ENCODE measurements at places on chromosomes 13 and 19.

DNA sequence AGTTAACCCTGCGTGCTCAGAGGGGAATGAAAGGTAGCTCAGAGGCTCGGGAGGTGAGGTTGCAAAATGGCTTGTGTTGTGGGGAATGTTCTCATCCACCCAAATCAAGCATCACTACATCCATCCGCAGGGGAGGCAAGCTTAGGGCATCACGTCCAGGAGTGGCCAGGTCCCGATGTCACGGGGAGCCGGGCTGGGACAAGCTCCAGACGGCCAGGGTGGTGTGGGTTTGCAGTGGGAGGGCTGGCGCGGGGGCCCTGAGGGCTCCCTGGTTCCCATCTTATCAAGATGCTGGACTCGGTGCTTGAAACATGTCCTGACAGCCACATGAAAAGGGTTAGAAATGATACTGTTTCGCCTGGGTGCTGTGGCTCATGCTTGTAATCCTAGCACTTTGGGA is 25.8 kb downstream of the EPN1 start:
- DNase-seq: no peak

GRCh38 chr19:4678881-4679790 is 9.0 kb upstream of the MYDGF start:
- peak; percentile 8 for DNase-seq

GRCh38 chr13:24288870-24289269 is 20.5 kb upstream of the C1QTNF9 start:
- DNase-seq: no peak

GRCh38 chr19:47445937-47446402 is 25.7 kb downstream of the SLC8A2 start:
- peak; percentile 43 for DNase-seq

- no peak for DNase-seq
These were observed 13.2 kb downstream of the FUZ start for GRCh38 chr19:49799798-49800376.

- no peak for DNase-seq
These were observed 389.0 kb upstream of the SLITRK6 start for GRCh38 chr13:86188170-86188569.

- DNase-seq: no peak
These were observed 175.4 kb upstream of the RFC3 start for GRCh38 chr13:33642374-33643065.

DNA sequence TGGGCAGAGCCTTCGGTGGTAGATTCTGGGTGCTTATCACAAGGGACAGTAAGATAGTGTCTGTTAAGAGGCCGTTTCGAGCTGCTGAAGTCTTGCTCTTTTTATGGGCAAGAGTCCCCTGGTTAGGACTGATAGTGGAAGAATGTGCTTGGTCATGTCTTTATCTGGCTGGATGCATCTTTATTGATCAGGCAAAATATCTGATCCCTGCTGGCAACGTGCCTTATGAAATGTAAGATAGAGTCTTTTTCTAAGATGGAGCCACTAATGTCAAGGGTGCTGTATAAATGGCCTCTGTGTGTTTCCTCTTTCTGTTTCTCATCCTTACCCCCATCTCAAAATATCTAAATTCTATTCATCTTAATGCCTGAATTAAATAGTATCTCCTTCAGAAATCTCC is 53.3 kb downstream of the MYO16 start:
- DNase-seq: no peak

DNA sequence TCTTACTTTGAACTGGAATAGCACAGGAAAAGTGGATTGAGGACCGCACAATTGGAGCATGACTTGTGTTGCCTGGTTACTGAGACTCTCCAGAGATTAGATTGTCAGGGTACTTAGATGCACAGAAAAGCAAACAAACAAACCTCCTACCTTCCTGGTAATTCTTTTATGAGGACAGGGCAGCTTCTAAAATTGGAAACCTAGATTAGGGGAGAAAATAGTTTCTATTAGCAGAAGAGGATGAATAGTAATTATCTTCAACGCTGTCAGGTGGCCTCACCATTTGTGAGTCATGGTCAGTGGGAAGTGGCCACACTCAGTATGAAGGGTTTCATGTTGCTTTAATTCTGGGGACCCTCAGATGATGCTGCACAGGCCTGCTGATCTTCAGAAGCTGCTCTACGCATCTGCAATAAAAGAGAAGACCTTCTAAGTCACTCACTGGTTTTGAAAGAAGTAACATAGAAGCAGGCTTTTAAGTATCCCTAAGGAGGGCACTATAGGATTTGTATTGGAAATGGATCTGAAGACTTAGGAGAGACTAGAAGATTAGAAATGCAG is 106.8 kb downstream of the LACC1 start:
- no peak for DNase-seq

- peak; percentile 42 for DNase-seq
These were observed 3.4 kb downstream of the DMKN start for GRCh38 chr19:35509861-35510625.

GRCh38 chr13:77511552-77511951 is 24.0 kb upstream of the SCEL start:
- DNase-seq: no peak

GRCh38 chr19:4012092-4012974 is 4.8 kb downstream of the PIAS4 start:
- no peak for DNase-seq

GRCh38 chr19:38557205-38557799 is 60.5 kb downstream of the MAP4K1 start:
- DNase-seq: no peak

GRCh38 chr13:31803311-31803710 is 64.0 kb downstream of the RXFP2 start:
- no peak for DNase-seq

- no peak for DNase-seq
These were observed 10.3 kb downstream of the THSD1 start for GRCh38 chr13:52395704-52396103.

- peak; percentile 94 for DNase-seq
These were observed at the start of gene RBM42 for GRCh38 chr19:35628565-35629331. Gene RBM42, plus strand, starts transcription at chr19:35629036. Its CDS starts 118 bp downstream, at chr19:35629154.

DNA sequence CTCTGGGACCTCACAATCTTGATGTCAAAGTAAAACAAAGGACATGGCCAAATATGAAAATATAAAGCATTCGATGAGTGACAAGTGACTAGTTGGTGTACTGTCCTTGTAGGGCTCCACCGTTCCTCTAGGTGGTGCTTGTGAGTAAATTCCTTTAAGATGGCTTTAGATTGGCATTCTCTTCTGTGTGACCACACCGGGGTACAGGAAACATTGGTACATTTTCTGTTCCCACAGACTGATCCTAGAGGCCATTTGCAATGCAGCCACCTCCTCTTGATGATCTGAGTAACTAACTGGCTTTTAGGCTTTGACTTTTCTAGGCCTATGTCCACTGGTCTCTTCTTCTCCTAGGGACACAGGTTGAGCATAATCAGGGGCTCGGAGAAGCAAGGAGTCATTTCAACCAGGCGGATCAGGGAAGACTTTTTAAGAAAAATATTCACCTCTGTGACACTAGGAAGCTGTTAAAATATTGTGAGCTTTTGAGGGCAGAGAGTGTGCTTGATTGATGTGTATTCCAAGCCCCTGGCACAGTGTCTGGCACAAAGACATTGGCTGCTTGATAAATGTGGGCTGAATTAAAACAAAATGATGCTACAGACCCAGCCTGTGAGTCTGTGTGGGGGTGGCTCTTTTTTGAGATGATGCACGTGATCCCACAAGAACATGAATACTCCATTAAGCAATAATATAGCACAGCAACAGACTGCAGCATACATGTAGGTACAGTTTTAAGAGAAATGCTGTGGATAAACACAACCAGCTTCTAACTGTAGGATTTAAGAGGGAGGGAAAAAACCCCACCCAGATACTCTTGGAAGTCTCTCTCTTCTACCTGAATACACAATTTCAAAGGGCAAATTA is 21.0 kb downstream of the EPSTI1 start:
- DNase-seq: no peak

DNA sequence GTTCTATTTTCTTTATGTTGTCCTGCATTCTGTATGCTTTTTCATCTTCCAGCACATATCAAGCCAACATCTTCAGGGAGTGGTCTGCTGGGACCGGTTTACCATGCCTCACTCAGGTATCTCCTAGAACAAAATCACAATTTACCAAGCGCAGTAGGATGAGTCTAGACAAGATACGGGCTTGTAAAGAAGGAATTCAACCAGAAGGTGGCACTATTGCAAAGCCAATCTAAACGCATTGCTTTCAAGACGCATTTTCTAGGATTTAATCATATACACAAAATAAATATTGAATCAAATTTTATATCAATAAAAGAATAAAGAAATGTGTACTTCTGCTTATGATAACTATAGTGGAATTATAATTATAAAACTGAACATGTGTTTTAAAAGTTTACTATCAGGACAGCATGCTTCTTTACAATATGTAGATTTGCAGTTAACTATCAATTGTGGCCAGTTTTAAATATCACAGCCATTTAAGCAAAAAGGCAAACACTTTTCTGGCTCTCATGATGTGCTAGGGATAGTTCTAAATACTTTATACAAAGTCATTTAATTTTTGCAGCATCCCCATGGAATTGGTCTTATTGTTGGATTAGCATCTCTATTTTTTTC is 16.1 kb upstream of the TPP2 start:
- DNase-seq: no peak

- no peak for DNase-seq
These were observed 10.8 kb downstream of the FFAR2 start for GRCh38 chr19:35458731-35459391.

DNA sequence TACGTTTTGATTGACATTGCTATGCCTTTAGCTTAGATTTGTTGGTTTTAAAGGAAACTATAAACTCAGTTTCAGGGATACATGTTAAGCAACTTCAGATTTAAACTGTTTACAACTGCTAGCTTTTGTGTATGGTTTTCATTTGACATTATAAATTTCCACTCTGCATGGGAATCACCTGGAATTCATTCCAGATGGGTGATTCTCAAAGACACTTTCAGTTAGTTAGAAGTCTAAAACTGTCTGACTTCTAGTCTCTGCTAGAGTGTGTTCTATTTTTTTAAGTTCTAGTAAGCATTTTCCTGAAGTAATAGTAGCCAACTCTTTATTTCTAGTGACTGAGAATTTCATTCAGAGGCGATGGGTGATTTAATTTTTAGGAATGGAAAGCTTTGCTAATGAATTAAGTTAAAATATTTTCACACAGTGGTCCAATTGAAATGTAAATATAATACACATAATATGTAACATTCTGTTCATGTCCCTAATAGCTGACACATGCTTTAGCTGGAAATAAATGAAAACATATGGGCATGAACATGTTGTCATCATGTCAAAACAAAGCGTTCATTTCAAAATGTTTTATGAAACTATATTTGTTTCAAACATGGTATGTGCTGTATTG is 58.3 kb upstream of the CSNK1A1L start:
- no peak for DNase-seq

GRCh38 chr13:31110617-31111016 is 51.1 kb downstream of the HSPH1 start:
- no peak for DNase-seq

- DNase-seq: no peak
These were observed 18.8 kb downstream of the TYK2 start for GRCh38 chr19:10361569-10362011.

DNA sequence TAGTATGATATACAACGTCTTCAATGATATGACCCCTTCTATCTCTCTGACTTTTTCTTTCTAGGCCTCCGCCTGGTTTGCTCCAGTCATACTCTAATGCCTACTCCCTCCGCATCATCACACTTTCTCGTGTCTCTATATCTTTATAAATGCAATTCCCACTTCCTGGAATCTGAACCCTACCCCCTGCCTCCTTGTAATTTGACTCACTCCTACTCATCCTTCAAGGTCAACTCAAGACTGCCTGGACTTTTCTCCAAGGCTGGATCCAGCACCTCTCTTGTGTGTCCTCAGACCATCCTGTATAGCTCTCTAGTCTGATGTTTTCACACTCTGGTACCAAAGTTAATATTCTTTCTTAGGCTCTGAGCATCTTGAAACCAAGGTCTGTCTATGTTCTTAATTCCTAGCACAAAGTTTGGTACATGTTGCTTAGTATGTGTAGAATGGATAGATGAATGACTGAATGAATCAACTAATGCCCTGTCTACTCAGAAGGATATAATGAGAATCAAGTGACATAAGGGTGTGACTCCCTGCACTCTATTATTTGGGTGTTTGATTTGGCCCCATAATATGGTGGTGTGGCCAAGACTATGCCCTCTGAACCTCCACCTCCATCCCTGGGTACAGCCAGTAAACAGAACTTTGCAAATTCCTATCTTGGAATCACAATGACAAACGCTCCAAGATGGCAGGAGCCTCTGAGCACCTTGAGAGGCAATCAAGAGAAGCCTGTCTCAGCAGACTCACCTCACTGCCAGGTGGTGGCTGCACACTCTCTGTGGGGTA is 74.3 kb upstream of the SERP2 start:
- DNase-seq: no peak

- no peak for DNase-seq
These were observed 302.9 kb downstream of the DCT start for GRCh38 chr13:94176561-94176960.

- DNase-seq: no peak
These were observed 202.0 kb downstream of the KATNAL1 start for GRCh38 chr13:30105381-30105780.

DNA sequence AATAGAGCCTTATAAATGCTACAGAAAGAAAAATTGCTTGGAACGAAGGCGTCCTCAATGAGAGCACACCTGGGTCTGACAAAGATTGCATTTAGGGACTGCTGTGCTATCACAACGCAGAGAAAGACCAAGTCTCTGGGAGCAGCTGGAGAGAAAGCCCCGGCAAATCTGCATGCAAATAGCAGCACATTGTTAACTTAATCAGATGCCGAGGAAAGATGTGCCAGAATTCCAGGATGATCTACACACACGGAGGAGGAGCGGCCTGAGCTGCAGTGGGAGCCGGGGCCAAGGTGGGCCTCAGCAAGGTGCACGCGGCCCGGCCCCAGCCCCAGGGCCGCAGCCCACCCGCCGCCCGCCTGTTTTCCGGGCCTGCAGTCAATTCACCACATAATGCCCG is 1.4 kb downstream of the ZNF536 start:
- DNase-seq: no peak

DNA sequence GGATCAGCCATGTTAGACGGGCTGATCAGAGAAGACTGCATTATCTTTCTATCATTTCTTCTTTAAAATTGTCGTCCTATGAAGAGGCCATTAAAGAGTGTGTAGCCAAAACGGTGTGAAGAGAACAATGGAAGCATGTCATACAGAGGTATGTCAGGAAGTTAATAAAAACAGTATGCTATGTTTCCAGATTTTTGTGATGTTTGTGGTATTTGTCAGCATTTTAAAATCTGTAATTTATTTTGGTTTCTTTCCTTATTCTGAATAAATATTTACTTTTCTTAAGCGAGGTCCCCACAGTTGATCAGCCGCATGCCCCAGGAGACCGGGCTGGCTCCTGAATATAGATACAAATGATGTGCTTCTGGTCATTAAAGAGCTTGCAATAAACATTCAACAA is 142.9 kb upstream of the SERP2 start:
- no peak for DNase-seq

DNA sequence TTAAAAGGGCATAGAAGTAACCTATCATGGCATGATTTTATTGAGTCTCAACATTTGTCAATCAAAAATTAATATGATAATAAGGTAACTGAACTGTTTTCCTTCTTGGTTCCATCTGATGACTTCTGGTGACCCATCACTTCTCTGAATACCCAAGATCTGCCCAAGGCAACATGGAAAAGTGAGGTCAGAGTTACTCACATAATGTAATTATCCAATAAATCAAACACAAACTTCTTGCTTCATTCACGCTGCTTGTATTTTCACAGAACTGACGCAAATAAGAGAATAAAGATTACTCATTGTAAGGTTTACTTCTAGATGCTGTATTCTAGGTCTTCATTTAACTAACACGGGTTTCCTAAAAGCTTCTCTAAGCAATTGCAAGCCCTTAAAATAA is 361.6 kb downstream of the RBM26 start:
- no peak for DNase-seq

All from stimulated activated CD4-positive, alpha-beta T cell treated with anti-CD3 and anti-CD28 coated beads, Interleukin-15, amount 100 ng/mL, for 1 hour (primary cell).